ENCODE measurements at places on chromosomes 12 and 14.

GRCh38 chr12:66288121-66288520 lies 14.2 kb upstream of the HELB start:
- DNase-seq = no peak

- DNase-seq = peak; percentile 91
Measured at GRCh38 chr12:54360717-54361456, 3.4 kb downstream of the GPR84 start.

- peak; percentile 83 for DNase-seq
Measured at GRCh38 chr14:105064721-105065143, 498 bp downstream of the GPR132 start.

- no peak for DNase-seq
Measured at GRCh38 chr14:61565181-61565580, 130.1 kb upstream of the HIF1A start.

GRCh38 chr14:49692811-49693734 lies at the start of gene KLHDC1:
Gene KLHDC1, plus strand, starts transcription at chr14:49693120. Its CDS starts 75 bp downstream, at chr14:49693195.
- peak; percentile 90 for DNase-seq

DNA sequence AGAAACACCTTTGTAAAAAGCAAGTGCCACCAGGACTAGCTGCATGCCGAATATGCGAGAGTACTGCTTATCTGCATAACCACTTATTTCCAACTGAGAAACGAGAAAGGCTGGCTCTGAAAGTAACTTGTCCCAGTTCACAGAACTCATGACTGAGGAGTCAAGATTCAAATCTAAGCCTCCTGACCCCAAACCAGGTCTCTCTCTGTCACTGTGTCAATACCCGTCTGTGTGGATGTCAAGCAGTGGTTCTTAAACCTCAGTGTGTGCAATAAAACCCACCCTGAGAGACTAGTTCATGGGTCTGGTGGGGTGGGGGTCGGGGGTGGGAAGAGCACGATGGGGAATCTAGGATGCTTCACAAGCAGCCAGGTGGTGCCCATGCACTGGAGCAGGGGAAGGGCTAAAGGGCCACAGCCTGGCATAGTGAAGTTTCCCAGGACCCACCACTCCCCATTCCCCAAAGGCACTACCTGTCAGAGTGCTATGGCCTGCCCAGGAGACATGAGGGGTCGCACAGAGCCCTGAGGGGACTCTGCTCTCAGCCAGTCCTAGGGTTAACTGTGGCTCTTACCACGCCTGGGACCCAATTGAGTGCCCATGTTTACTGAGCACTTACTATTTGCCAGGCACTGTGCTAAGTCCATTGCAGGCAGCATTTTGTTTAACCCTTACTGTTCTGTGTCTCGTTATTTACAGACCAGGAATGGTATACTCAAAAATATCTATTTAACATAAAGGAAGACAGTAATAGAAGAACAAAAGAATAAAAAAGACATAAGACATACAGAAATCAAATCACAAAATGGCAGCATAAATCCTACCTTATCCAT lies 33.4 kb upstream of the PNMA1 start:
- no peak for DNase-seq

DNA sequence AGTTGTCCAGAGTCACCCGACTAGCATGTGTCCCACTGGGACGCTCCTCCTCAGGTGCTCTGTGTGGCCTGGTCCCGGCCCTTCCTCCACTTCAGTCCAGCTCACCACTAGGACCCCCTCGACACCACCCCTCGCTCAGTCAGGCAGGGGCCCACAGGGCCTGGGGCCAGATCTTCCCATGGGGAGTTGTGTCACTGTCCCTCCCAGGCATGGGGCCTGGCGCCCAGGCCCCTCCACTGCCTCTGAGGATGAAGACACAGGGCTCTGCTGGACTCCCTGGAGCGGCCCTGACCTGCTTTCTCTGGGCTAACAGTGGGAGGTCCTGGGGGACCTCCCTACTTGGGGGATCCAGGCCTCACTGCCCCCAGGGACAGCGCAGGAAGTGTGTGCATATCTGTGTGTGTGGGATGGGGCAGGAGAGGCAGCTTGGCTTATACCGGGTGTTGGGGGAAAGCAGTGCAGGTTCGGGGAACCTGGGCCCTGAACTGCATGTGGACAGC lies 43.8 kb downstream of the KRT80 start:
- peak; percentile 48 for DNase-seq

DNA sequence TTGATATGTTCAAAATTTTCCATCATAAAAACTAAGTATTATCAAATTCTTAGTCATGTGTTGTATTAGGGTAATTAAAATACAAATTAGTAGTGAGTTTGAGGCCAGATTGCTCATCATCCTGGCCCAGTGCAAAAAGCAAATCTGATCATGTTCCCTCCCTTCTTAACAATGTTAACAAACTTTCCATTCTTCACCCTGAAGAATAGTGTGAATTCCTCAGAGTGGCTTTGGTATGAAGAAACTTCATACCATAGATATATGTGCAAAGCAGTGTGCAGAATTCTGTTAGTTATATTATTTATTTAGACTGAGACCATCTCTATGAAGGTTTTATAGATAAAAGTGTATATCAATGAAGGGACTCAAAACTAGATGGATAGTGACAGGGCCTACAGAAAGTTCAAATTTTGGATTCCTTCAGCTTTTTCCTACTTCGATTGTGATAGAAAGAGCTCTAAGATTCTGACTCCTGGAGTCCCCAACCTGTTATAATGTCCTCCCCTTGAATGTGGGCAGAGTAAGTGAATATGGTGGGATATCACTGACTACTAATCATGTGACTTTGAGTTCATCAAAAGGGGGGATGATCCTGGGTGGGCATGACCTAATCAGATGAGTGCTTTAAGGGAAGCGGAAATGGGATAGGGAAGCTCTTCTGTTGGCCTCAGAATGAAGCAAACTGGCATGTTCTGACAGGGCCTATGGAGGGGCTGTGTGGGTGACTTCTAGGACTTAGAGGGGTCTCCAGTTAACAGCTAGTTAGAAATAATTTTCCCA lies 271.4 kb downstream of the BTG1 start:
- DNase-seq = no peak

DNA sequence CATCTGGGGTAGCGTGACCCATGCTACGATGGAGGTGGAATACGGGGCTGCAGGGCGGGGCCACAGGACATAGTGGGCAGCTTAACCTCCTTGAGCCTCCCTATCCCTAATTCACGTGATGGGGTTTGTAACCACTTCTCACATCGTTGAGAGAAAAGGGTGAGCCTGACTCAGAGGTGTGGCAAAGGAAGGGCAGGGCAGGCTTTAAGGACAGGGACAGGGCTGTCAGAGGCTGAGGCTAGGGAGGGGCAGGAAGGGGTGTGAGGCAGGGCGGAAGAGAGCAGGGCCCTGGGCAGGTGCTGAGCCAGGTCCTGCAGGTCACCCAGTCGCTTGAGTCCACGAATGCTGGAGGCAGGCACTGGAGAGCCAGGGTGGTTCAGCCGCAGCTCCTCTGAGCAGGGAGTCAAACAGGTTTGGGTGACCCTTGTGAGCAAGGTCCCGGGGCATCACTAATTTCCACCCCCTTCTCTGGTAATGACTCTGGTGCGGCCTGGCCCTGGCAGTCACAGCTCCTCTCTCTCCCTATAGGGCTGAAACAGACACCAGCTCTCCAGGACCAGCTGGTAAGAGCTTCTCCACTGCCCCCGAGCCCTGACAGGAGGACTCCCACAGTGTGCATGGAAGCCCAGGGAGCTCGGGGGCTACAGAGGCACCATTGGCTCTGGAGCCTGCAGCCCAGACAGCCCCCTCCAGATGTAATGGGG lies 7.5 kb upstream of the AQP2 start:
- DNase-seq = no peak

GRCh38 chr14:92726135-92726932 lies 22.1 kb downstream of the LGMN start:
- DNase-seq = peak; percentile 42

Measured in ACHN (cell line).